Activated CD4-positive, alpha-beta T cell treated with anti-CD3 and anti-CD28 coated beads for 4 hours (primary cell): ENCODE measurements at places on chromosomes 3 and 15.

GRCh38 chr3:161369531-161369930 is 1.8 kb downstream of the SPTSSB start:
- DNase-seq: no peak

DNA sequence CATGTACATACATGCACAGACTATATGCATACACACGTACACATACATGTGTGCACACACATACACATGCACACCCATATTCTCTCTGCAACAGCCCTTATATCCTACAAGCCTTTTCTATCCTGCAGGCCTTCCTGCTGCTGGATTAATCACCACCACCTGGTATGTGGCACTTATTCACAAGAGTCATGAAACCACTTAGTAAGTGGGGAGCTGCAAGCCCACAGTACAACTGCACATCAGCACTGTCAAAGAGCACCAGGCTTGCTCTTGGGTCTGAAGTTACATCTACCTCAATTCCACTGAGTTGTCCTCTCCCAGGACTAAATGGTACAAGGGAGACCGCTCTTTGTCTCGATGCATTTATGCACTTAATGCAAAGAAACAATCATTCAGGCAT is 233.2 kb downstream of the KLF13 start:
- no peak for DNase-seq

DNA sequence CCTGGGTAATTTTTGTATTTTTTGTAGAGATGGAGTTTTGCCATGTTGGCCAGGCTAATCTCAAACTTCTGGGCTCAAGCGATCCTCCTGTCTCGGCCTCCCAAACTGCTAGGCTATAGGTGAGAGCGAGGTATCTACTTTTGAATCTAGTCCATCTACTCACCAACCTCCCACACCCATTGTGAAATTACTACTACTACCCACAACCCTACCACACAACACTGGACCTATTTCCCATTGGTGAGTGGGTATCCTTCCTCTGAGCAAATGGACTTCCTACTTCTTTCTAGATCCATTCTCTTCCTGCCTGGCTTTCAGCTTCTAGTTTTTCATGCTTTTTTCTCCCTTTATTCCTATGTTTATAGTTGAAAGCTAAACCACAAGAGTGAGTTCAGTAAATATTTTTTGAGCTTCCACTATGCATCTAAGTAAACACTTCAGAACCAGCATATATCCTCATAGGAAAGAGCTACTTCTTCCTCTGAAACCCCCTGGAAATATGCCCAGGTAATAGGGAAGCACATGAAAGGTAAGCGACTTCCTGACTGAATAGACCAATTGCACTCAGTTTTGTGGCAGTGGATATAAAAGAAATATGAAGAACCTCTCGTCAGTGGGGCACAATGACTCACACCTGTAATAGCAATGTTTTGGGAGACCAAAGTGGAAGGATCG is 39.1 kb downstream of the MYO1E start:
- no peak for DNase-seq

GRCh38 chr15:77542491-77543001 is 90.2 kb downstream of the LINGO1 start:
- DNase-seq: no peak

DNA sequence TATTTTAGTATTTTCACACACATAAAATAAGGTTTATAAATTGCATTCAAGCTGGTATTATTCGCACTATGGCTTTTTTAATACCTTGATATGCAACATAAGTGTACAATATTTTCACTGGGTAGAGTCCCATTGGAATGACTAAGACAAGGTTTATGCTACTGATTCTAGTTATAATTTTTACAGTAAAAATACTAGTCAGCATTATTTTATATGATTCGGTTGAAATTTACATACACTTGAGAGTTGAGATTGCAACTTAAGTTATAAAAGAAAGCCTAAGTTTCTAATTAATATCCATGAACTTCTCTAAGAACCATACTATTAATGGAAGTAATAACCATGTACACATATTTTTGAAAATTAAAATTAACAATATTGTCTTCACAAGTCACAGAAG is 723.9 kb upstream of the NR2F2 start:
- DNase-seq: no peak

- no peak for DNase-seq
Measured at GRCh38 chr3:102206511-102207031, 228.2 kb upstream of the ZPLD1 start.

- no peak for DNase-seq
Measured at GRCh38 chr15:51132384-51133139, 37.9 kb upstream of the TNFAIP8L3 start.

DNA sequence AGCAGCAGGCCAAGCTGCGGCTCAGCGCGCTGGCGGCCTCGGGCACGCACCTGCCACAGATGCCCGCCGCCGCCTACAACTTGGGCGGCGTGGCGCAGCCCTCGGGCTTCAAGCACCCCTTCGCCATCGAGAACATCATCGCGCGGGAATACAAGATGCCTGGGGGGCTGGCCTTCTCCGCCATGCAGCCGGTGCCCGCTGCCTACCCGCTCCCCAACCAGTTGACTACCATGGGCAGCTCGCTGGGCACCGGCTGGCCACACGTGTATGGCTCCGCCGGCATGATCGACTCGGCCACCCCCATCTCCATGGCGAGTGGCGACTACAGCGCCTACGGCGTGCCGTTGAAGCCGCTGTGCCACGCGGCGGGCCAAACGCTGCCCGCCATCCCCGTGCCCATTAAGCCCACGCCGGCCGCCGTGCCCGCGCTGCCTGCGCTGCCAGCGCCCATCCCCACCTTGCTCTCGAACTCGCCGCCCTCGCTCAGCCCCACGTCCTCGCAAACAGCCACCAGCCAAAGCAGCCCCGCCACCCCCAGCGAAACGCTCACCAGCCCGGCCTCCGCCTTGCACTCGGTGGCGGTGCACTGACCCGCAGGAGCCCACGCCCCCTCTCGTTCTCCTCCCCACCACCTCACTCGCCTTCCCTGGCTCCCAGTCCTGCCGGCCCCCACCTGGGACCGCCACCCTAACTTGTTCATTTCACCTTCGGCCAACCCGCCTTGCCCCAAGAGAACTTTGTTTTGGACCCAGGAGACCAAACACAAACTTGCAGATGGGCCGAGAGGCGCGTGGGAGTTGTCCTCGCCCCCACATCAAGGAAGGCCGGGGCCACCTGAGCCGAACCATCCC is 1.5 kb downstream of the FOXB1 start:
- no peak for DNase-seq

DNA sequence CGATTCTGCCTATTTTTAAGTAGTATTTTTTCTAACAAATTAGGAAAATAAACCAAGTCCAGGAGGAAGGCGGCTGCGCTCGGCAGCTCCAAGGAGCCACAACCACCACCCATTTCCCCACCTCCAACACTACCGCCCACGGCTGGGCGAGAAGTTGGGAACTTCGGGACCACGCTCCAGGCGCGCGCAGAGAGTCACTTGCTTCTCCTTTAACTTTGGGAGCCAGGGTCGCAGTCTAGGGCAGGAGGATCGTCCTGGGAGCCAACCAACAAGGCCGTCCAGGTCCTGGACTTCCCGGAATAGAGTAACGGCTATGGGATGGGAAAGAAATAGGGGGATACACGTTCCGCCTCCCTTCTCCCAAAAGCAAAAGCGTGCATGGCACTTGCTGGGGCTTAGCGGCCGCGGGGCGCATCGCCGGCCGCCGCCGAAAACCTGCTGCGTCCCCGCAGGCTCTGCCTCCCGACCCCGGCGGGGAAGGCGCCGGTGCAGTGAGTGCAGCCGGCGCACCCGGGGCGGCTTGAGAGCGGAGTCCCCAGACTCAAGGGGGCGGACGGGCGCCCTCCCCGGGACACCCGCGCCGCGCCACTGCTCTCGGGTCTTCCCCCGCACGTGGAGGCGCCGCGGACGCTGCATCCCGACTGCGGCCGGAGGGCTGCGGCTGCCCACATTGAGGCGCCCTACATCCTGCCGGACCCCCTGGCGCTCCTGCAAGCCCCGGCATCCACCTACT is 699 bp downstream of the MEGF11 start:
- DNase-seq: no peak

DNA sequence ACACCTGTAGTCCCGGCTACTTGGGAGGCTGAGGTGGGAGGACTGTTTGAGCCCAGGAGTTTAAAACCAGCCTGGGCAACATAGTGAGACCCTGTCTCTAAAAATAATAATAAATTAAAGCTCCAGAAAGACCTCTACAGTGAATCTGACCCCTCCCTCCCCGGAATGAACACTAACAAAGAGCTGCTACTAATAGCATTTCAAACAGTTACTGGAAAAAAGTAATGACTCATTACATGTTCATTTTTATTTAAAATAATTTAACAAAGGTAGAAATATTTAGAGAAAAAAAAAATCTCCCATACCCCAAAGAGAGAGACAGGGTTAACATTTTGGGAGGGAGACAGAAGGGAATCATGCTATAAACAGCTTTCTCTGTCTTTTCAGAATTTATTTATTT is 2.2 kb upstream of the UBA3 start:
- DNase-seq: no peak

DNA sequence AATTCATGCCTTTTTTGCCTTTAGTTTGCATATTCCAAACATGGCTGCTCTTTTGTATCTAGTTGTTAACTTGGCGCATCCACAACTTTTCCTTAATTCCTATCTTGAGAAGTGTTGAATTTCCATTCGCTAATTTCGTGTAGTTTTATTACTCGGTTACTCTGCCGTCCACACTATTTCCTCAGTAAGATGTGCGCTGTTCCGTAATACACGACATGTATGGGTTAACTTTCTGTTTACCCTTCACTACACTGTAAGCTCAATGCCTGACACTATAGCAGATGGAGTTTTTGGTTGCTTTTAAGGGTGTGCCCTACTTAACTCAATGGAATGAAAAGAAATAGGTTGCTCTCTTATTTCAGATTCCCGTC is 724 bp downstream of the RPSA start:
- no peak for DNase-seq

DNA sequence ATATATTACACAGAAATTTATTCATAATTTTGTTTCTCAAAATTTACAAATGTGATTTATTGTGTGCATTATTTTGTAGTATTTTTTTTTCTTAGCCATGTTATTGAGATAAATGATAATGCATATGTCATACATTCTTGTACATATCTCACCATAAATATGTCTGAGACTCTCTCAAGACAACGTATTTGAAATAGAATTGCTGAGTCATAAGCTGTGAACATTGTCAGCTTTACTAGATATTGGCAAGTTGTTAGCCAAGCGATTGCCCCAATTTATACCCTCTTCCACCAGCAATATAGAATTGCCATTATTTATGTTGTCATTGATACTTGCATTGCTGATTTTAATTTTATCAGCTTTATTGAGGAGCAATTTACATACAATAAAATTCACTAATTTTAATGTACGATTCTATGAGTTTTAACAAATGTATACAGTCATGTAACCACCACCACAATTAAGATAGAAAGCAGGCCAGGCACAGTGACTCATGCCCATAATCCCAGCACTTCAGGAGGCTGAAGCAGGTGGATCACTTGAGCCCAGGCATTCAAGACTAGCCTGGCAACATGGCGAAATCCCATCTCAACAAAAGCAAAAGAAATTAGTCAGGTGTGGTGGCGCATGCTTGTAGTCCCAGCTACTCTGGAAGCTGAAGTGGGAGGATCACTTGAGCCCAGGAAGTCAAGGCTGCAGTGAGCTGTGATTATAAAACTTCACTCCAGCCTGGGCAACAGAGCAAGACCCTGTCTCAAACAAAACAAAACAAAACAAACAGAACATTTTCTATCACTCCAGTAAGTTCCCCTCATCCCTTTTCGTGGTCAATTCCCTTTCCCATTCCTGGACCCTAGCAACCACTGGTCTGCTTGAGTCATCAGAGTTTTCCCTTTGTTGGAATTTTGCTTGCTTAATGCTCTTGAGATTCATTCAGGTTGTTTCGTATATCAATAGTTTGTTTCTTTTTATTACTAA is 373.1 kb downstream of the MFSD1 start:
- no peak for DNase-seq

- no peak for DNase-seq
Measured at GRCh38 chr3:185280572-185281365, 26.9 kb upstream of the EHHADH start.

GRCh38 chr3:71397046-71397445 is 186.5 kb downstream of the FOXP1 start:
- DNase-seq: peak; percentile 18

DNA sequence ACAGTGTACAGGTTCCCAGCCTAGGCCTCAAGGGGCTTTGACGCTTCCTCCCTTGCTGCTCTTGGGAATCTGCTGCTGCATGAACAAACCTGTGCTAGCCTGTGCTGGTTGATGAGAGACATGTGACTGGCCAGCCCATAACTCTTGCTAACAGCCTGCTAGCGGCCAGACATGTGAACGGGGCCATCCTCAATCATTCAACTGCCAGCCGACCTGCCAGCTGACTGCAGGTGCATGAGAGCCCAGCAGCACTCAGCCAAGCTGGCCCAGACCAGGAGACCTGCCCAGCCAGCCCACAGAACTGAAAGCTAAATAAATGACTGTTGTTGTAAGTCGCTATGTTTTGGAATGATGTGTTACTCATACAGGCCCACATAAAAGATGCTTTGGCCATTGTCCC is 82.4 kb upstream of the DLG1 start:
- no peak for DNase-seq

- no peak for DNase-seq
Measured at GRCh38 chr3:169695031-169695430, 31.5 kb upstream of the MECOM start.

- DNase-seq: no peak
Measured at GRCh38 chr3:38662544-38662943, 13.1 kb upstream of the SCN5A start.

- DNase-seq: no peak
Measured at GRCh38 chr3:177262396-177262795, 65.1 kb upstream of the TBL1XR1 start.

- DNase-seq: no peak
Measured at GRCh38 chr3:168443965-168444364, 348.2 kb upstream of the GOLIM4 start.

DNA sequence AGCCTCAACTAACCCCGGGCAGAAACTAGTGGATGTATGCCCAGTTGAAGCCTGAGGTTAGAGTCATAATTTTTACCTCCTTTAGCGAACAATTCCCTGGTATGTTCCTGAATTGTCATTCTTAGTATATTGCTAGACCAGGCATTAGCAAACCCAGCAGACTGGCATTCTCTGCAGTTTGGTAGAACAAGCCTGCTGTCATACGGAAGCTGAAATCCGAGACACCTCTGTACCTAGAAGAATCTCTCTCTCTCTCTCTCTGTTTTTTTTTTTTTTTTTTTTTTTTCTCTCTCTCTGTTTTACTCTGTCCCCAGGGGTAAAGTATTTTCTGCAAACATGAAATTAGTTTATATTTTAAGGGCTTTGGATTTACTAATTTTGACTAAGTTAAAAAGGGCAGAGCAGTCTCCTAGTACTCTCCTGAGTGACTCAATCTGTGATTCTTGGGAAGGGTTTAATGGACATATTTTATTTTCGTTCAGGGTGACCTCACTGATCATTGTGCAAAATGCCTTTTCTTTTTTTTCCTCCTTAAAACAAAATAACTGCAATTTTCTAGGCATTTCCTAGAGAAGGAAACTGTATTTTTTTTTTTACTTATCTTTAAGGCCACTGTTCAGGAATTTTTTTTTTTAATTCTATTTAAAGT is 133.6 kb upstream of the ICE2 start:
- DNase-seq: no peak

GRCh38 chr15:98801234-98801561 is 152.9 kb downstream of the IGF1R start:
- no peak for DNase-seq
